ENCODE measurements at places on chromosomes 4 and X.

- no peak for DNase-seq
Observed at GRCh38 chrX:39397561-39398199, 596.4 kb downstream of the MID1IP1 start.

GRCh38 chrX:47483306-47484268 lies 565 bp upstream of the ZNF41 start:
- DNase-seq, result no peak

DNA sequence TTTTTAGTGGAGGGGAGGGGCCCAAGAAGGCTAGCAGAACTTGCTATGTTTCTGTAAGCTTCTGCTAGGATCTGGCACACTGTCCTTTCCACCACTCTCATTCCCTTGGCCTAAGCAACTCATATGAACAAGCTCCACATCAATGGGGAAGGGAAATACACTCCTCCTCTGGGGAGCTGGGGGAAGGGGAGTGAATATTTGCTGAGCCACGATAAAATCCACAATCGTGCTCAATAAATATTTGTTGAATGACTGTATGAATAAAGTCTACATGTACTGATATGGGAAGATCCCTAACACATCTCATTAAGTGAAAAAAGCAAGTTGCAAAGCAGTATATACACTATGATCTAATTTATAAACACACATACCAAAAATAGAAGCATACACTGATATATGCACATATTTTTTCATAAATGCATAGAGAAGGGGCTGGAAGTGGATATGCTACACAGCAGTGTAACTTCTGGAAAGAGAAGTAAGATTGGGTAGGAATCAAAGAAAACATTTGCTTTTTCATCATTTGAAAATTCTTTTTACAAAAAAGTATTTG lies 95.8 kb upstream of the EFHC2 start:
- no peak for DNase-seq

DNA sequence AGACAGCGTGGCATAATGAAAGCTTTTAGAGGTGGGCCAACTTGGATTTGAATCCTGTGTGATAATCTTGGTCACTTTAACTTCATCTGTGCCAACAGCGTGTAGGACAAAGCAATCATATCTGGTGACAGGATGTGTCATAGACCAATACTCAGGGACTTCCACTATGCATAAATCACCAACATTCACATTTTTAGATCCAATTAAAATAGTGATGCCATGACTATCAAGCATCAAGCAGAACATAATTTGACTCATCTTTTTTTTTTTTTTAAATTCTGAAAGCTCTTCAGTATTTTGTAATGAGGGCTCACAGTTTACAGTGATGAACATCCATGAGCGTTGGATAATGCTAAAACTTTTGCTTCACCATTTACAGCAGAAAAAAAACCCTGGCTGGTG lies 27.3 kb upstream of the RAPGEF2 start:
- no peak for DNase-seq

- DNase-seq, result no peak
Observed at GRCh38 chr4:16858275-16858752, 40.1 kb downstream of the LDB2 start.

GRCh38 chr4:74770226-74770910 lies 24.0 kb downstream of the BTC start:
- no peak for DNase-seq

- DNase-seq, result no peak
Observed at GRCh38 chr4:149173241-149174013, 642.2 kb downstream of the IQCM start.

GRCh38 chr4:170949084-170949483 lies 859.3 kb upstream of the AADAT start:
- no peak for DNase-seq

- no peak for DNase-seq
Observed at GRCh38 chrX:44305921-44306320, 37.6 kb downstream of the EFHC2 start.

GRCh38 chr4:48557478-48557877 lies 67.4 kb downstream of the ZAR1 start:
- DNase-seq, result no peak

Measured in stimulated activated CD8-positive, alpha-beta memory T cell treated with anti-CD3 and anti-CD28 coated beads, Interleukin-4, amount 100 ng/mL, for 1 hour (primary cell).